ENCODE measurements at places on chromosomes 1 and 21.
A peak's percentile ranks its signal among the peaks of the same experiment; 100 is the strongest.

DNA sequence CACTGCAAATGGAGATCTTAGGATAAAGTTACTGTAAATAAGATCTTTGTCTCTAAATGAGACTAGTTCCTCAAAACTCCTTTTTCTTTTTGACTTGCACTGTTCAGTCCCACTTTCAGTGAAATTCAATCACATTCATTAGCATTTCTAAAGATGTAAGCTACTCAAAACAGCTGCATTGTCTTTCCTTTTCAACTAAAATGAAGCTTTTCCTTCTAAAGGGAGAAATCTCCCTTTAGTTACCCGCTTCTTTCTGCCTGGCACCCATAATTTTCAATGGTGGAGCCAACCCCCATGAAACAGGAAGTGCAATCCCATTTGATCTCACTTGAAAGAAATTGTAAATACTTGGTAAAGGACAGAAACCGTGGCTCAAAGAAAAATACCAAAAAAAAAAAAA lies 387.4 kb upstream of the PKN2 start:
- DNase-seq, result no peak

- no peak for DNase-seq
These were observed 277.3 kb downstream of the KAZN start for GRCh38 chr1:14875524-14876509.

GRCh38 chr1:162740755-162741154 lies 49.7 kb upstream of the HSD17B7 start:
- no peak for DNase-seq

DNA sequence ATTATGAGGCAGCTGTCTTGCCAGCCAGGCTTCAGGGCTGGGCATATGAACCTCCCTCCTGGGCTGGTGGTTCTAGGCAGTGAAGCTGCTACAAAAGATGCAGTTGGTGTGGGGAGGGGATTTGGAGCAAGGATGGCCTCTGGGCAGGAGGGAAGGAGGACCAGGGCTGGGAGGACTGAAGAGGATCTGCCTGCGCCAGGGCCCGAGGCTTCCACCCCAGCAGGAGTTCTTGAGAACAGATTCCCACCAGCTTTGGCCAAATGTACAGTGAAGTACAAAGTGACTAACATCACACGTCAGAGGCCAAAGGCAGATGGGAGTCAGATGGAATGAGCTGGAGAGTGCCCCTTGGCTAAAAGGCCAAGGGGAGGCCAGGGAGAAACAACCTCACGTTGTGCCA lies 62.4 kb downstream of the DDX20 start:
- no peak for DNase-seq

DNA sequence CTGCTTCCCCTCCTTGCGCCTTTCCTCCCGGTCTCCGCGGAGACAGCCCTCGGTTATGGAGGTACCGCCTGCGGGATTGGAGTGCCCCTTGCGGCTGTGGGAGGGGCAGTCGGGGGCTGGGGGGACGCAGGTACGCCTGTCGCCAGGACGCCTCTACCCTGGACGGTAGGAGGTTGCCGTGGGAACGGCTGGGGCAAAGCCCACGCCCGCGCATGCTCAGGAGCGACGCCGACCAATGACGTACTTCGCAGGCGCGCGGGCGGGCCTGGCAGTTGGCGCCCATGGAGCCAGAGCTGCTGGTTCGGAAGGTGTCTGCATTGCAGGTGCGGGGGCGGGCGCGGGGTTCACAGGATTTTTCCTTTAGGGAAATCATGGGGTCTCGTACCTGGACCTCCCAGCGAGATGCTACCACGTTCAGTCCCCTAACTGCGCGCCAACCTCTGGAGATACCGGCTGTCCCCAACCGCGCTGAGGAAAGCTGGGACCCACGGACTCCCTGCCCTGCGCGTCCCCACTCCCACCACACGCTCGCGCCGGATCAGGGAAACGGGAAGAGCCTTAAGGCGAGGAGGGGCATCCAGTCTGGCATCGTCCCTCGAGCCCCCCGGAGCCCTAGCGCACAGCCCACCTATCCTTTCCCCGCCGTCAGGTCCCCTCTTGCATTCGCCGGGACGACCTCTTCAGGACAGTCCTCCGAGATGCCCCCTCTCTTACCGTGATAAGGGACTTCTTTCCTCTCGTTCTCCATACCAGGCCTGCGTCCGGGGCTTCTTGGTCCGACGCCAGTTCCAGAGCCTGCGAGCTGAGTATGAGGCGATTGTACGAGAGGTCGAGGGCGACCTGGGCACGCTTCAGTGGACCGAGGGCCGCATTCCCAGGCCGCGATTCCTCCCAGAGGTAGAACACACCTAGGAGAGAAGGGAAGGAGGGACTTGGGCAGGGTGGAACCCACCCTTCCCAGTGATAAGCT lies at the start of gene IQCC:
TSS of gene IQCC (plus strand) at position 271 of the 970 bp plus-strand sequence. CDS start at position 282, 11 bp downstream.
- DNase-seq, result peak; percentile 93

DNA sequence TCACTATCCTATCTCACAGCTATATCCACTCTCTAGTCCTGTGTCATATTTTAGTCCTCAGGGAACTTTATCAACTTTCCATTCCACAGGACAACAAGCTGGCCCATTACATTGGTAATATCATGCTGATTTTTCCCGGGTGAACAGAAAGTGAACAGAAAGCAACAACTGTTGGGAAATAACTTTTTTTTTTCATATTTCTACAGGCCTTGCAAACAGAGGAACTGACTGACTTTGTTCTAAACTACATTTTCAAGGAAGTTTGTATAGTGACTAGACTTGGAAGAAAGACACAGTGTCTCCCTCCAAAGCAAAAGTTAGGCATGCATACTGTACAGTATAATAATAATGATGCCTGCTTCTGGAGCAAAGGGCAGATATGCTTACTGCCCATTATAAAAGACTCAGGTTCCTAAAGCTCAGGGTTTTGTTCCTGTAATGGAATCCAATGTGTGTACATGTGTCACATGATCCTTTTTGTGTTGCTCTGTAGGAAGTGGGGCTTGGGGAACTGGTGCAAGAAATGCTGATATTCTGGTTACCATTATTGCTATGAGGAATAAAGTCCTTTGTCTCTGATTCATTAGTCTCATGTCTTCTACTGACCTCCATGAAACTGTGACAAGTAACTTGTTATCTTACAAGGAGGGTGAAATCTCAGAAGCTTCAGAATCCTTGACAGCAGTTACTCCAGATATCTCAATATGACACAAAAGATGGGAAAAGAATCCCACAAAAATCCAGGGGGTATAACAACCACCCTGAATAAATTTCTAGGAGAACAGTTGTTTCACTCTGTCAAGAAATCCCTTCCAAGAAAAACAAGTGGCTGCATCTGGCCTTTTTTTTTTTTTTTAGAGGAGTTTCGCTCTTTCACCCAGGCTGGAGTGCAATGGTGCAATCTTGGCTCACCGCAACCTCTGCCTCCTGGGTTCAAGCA lies 17.7 kb upstream of the NTPCR start:
- DNase-seq, result no peak

DNA sequence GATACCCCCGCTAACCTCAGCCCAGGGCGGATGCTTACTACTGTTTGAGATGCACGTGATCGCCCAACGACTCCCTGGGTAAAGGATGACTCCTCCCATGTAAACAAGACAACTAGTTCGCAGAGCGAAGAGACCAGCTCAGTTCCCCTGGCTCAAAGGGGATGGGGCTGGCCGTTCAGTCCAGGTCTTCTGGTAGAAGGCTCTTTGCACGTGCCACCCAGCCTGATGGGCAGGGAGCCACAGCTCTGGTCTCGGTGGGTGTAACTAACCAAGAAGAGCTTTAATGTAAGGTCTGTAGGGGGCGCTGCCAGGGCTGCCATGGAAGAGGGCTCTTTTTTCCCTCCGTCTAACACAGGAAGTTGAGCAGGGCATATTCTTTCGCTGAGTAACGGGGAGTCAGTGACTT lies 49.4 kb upstream of the PARP1 start:
- no peak for DNase-seq

- DNase-seq, result no peak
These were observed 68.3 kb upstream of the ST6GALNAC3 start for GRCh38 chr1:76006234-76006633.

- no peak for DNase-seq
These were observed 521.8 kb downstream of the LRRIQ3 start for GRCh38 chr1:73676186-73676585.

- DNase-seq, result no peak
These were observed 136.6 kb upstream of the IVNS1ABP start for GRCh38 chr1:185453496-185454192.
